Stimulated activated CD4-positive, alpha-beta T cell treated with anti-CD3 and anti-CD28 coated beads, Interleukin-2, amount 100 ng/mL, for 24 hours (primary cell): ENCODE measurements at places on chromosomes 5 and 9.

DNA sequence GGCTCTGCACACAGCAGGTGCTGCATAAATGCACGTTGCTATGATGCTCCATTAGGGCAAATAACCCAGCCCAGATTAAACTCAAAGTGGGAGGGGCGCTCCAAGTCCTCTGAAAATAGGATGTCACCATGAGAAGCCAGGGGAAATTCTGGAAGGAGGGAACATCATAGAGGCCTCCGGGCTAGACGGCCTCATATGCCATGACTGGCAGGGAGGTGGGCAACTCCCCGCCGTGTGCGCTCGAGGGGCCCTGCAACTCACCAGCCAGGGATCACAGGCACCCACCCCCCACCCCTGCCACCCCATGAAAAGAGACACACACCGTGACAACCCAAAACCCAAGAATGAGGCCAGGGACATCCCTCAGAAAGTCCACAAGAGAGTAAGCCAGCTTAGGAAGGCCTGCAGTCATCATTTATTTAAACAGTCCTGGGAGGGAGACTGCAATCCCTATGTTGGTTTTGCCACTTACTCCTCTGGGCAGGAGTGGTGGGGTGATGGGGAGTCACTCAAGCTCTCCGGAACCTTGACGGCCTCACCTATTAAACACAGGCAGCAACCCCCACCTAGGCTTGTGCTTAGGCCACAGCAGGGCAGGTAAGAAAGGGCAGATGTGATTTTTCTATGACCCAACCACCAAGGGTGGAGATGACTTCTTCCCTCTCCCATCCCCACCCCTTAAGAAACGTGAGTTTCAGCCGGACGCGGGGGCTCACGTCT is 4.0 kb downstream of the VAV2 start:
- DNase-seq, result no peak

DNA sequence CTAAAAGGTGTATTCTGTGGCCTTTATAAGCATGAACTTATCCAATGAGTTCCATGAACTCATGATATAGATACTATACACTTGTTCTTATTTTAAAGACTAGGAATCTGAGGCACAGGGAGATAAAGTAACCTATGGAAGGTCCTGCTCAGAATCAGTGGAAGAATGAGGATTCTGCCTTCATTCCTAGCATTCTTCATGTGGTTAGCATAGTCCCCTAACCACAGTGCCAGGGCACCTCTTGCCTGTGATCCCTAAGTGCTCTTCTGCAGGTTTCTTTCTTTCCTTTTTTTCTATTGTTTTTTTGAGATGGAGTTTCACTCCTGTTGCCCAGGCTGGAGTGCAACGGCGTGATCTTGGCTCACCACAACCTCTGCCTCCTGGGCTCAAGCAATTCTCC is 174.1 kb downstream of the C9orf152 start:
- no peak for DNase-seq

DNA sequence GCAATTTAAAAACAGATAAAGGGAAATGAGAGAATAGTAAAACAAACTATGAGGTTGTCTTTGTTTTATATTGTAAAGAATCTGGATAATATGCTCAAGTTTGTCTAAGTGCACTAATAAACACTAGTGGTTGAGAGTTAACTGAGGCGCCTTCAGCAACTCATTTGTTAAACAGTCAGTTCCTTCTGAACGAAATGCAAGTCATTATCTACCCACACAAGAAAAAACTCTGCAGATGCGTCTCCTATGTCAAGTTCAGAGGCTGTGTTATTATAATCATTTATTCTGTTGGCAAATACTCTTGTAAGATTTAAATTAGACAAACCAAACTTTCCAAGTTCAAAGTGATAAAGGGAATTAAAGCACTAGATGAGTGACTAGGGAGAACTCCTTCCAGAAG is 20.3 kb upstream of the PCA3 start:
- DNase-seq, result no peak

GRCh38 chr9:69168709-69169217 is 5.3 kb upstream of the TJP2 start:
- peak; percentile 68 for DNase-seq

DNA sequence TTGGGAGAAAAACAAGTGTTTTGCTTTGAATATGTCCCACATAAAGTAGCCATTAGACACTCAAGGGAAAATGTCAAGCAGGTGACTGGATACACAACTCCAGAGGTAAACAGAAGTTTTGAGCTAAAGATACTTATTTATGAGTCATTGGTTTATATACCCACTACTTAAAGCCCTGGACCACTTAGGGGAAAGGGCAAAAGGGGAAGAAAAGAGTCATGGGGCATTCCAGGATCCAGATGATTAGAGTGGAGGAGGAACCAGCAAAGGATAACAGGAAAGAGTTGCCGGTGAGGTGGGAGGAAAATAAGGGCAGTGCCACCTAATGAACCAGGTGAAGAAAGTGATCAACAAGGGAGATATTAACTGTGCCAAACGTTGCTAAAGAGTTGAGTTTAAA is 254.2 kb upstream of the NR4A3 start:
- DNase-seq, result no peak

DNA sequence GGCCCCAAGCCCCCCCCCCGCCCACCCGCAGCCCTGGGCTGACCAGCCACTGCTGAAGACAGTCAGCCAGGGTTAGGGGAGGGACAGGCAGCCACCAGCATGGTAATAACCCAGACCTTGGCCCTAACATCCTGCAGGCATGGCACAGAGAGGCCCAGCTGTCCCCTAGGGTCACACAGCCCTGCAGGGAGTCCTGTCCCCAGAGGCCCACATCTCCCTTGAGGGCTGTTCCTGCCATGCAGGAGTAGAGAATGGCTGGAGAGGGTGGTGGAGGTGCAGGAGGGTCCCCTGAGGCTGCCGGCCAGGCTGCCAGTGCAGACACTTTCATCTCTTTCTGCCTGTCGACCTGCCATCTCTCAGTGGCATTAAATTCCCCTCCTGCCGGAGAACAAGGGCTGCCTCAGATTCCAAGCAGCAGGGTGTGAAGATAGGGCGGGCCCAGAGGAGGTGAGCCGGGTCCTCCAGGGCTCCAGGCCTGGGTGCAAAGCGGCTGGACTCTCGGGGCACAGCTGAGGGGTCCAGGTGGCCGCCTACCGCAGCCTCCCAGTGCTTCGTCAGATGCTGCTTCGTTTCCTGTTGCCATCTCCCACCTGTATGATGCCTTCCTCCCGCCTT is 40.0 kb downstream of the CXXC5 start:
- DNase-seq, result no peak

DNA sequence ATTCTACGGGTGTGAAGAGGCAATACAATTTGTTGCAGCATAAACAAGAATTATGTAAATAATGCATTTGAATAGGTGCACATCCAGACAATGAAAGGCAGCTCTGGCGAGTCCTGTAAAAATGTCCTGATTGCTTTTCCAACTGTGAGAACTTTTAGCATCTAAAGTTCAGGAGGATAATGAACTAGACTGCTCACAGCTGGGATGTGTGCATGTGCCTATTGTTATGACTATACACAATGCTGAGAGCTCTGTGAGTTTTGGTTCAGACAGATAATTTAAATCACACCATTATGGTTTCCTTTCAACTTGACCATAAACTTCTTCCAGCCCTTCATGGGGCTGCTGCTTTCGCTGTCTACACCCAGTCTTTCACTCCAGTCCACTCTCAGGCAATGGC is 99.9 kb downstream of the PLK2 start:
- no peak for DNase-seq
